ENCODE measurements at places on chromosomes 1 and 21. TPM values are rescaled to one million over a fixed set of nuclear protein-coding genes. Genes with fewer than 3 reads are reported as not detected.

Gene PHGDH
- total RNA-seq = 307 TPM

Gene GOLT1A
- total RNA-seq = 3.0 TPM

Gene DMBX1
- total RNA-seq = not detected

Gene CRP
- total RNA-seq = not detected

Gene OR2T29
- not detected for total RNA-seq

Gene EPS8L3
- 0.34 TPM for total RNA-seq

Gene KCNN3
- 1.2 TPM for total RNA-seq

Gene AMY1A
- 1.9 TPM for total RNA-seq

Gene MACF1
- 355 TPM for total RNA-seq

Gene MORN1
- total RNA-seq = 21.0 TPM

Gene CHIA
- total RNA-seq = not detected

Gene SPRR5
- total RNA-seq = not detected

Gene BEST4
- not detected for total RNA-seq

Gene SEMA4A
- total RNA-seq = 44.9 TPM

Gene TNFRSF14
- 105 TPM for total RNA-seq

Gene AVPR1B
- total RNA-seq = not detected

Gene SNIP1
- 27.6 TPM for total RNA-seq

Gene CD84
- total RNA-seq = 1.2 TPM

Gene OLFM3
- not detected for total RNA-seq

Gene ARHGAP30
- 3.2 TPM for total RNA-seq

Gene SLAMF9
- not detected for total RNA-seq

Gene BTBD19
- total RNA-seq = 10.5 TPM

Gene PRAMEF14
- not detected for total RNA-seq

Gene OR1C1
- not detected for total RNA-seq

Gene ABCG1
- 22.7 TPM for total RNA-seq

Gene CFAP141
- not detected for total RNA-seq

Gene HFM1
- 4.8 TPM for total RNA-seq

Gene TAL1
- total RNA-seq = 1.0 TPM

Gene C1orf226
- total RNA-seq = 5.2 TPM

Gene HORMAD1
- total RNA-seq = 16.5 TPM

Gene ENO1
- 386 TPM for total RNA-seq

Gene HMGN2
- total RNA-seq = 385 TPM

Gene PIK3R3
- total RNA-seq = 26.5 TPM

Gene S100A4
- 56.3 TPM for total RNA-seq

Gene PGLYRP3
- not detected for total RNA-seq

Measured in prostate gland (tissue), 2 donors.